NCI-H446 (cell line): ENCODE measurements at places on chromosomes 12 and 14.
A peak's percentile ranks its signal among the peaks of the same experiment; 100 is the strongest.

- peak; percentile 6 for DNase-seq
Measured at GRCh38 chr14:94051115-94051514, 25.0 kb downstream of the OTUB2 start.

DNA sequence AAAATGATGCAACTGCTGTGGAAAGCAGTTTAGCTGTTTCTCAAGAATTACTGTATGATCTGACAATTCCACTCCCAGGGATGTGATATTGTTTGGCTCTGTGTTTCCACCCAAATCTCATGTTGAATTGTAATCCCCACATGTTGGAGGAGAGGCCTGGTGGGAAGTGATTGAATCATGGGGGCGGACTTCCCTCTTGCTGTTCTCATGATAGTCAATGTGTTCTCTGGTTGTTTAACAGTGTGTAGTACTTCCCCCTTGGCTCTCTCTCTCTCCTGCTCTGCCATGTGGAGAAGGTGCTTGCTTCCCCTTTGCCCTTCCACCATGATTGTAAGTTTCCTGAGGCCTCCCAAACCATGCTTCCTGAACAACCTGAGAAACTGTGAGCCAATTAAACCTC, 93.4 kb upstream of the CPM start:
- no peak for DNase-seq

GRCh38 chr12:26833743-26834490, 923 bp upstream of the ITPR2 start:
- no peak for DNase-seq

GRCh38 chr14:102085948-102086708, 716 bp downstream of the HSP90AA1 start:
- peak; percentile 39 for DNase-seq

DNA sequence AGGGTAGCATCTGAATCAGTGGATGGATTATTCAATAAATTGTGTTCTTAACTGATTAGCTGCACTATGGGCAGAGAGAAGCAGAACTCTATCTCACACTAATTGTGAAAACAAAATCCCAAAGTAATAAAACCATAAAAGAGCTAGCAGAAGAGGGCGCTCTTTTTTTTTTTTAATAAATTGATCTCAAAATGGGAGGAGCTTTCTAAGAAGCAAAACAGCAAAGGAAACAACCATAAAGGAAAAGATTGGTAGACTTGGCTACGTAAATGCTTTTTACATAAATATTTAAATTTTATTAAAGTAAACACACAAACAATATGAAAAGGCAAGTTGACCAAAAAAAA, 1.5 kb upstream of the TM7SF3 start:
- DNase-seq: no peak

DNA sequence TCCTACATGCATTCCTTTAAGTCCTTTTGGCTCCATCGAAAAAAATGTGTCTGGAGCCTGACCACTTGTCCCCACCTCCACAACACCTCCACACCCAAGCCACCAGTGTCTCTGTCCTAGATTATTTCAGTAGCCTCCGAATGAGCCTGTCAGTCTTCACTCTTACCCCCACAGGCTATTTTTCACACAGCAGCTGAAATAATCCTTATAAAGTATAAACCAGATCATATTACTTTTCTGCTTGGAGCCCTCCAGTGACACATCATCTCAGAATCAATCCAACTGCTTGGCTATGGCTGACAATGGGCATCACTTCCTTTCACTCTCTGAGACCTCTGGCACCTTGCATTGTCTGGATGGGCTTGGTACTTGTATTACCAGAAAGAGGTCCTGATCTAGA, 44.9 kb downstream of the BBS10 start:
- DNase-seq: no peak

DNA sequence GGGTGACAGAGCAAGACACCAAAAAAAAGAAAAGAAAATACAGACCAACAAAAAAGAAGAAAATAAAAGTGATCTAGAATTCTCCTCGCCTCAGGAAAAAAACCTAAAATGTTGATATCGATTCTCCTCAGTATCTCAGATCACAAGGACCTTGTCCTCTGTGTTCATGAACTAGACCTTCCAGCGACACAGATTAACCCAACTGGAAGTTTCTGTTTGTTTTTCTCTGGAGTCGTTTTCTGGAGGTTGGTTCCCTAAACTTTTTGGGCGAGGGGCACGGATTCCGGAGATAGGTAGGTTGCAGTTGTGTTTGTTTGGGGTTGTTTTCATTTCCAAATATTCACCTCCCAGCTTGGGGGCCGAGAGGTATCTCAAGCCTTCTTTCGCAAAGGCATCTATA, 559 bp upstream of the RFC5 start:
- no peak for DNase-seq

- DNase-seq: no peak
Measured at GRCh38 chr14:61119006-61119405, 138.0 kb downstream of the SLC38A6 start.

DNA sequence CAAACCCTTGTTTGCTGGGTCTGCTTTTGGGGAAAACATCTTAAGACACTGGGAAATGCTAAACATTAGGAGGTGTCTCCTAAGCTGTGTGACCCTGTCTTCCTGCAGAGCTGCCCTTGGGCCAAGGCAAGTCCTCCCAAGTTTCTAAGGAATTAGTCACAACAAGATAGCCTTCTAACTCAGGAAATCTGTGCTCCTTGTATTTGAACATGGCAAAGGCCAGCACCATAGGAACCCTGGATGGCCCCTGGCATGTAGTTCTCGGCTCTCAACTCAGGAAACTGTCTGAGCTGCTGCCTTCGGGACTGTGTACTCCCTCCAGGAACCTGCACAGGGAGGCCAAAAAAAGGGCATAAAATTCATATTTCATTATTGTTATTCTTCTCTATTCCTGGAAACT, 37.6 kb upstream of the LTBP2 start:
- DNase-seq: no peak

DNA sequence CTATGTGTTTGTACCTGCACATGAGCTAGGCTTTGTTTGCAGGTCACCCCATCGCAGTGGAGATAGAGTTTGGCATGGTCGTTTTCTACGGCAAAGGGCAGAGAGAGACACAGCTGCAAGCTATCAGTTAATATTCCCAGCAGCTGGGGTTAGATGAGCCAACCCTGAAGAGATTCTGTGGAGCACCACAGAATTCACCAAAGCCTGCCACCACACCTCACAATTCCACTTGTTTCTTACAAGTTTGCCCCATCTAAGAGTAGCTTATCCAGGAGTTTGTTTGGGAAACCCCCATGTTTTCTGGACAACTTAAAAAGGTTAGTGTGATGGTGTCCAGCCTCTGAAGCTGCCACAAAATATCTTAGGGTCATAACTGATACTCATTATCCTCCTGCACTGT, 20.0 kb upstream of the HIF1A start:
- DNase-seq: no peak

DNA sequence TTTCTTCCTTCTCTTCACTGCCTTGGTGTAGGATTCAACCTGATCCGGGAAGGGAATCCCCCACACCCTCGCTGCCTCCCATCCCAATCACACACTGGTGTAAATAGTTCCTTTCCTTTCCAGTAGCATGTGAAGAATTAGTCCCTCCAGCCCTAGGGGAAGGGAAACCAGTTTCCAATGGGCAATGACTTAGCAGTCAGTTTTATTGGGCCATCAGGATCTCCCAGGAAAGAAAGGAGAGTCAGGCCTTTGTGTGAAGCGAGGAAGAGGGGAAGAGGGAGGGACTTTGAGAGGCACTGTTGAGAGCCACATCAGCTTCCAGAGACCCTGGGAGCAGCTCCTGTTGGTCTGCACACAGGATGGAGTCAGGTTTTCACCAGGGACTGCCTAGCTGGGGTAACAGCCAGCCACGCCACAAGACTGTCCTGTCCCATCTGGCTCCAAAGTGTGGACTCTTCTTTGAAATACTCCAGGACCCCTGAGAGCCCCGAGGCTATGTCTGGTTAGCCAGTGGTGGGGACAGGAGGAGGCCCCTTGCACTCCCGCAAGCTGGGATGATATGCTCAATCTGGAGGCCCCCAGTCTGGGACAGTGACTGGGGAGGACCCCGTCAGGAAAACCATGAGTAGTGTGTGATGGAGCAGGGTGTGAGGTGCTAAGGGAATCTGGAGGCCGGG, 27.9 kb downstream of the MOAP1 start:
- no peak for DNase-seq
